ENCODE measurements at places on chromosomes 6 and 20. TPM values are rescaled to one million over a fixed set of nuclear protein-coding genes. Genes with fewer than 3 reads are reported as not detected.

COL10A1 gene
- 4.2 TPM for total RNA-seq

GRCh38 chr6:41356825-41357224 is 21.4 kb downstream of the NCR2 start:
- no peak overlapping the region for H3K27ac ChIP-seq
- no peaks in the 10 kb centered on the region for H3K27me3 ChIP-seq
- H3K36me3 ChIP-seq = no peaks in the 10 kb centered on the region
- DNase-seq = no peak
- H3K4me1 ChIP-seq = no peaks in the 10 kb centered on the region

- H3K4me1 ChIP-seq = no peaks in the 10 kb centered on the region
- no peaks in the 10 kb centered on the region for H3K36me3 ChIP-seq
- no peak for DNase-seq
- no peak overlapping the region for H3K4me3 ChIP-seq
These were observed 101.1 kb upstream of the IFNGR1 start for GRCh38 chr6:137320271-137320670.

HLA-DMA gene
- total RNA-seq = 117 TPM

PBOV1 gene
- not detected for total RNA-seq

NMBR gene
- total RNA-seq = not detected

SMLR1 gene
- total RNA-seq = not detected

MATN4 gene
- 0.44 TPM for total RNA-seq

PNPLA1 gene
- total RNA-seq = not detected

DNA sequence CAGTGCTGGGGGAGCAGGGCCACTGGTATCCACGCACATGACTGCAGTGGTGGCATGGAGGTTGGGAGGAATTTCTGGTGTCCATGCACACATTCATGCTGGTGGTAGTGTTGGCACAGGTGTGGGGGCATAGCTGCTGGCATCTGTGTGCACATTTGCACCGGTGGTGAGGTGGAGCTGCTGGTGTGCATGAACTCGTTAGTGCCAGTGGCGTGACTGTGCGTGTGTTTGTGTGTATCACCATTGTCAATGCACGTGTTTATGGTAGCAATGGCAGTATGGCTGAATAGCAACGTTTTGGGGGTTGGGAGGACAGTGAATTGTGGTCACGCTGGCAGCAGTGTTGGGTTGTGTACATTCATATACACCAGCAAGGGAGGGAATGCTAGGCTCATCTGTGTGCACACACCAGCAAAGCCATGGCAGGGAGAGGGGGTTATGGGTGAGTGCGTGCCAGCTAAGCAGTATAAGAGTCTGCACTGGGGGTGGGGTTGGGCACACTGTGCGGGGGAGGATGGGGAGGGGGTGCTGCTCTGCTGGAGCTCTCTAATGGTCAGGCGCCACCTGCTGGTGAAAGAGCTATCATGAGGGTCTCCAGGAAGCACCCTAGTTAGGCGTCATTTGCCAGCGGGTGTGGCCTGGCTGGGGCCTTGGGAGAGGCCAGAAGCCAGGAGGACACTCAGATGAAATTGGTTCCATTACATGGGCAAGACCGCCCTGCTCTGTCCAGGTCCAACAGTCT is 626.1 kb upstream of the ID4 start:
- no peak overlapping the region for H3K27ac ChIP-seq
- H3K36me3 ChIP-seq = no peaks in the 10 kb centered on the region
- H3K27me3 ChIP-seq = no peaks in the 10 kb centered on the region
- H3K4me1 ChIP-seq = no peaks in the 10 kb centered on the region
- H3K4me3 ChIP-seq = no peak overlapping the region
- DNase-seq = no peak

RAET1L gene
- total RNA-seq = not detected

All from upper lobe of left lung (tissue), 6 donors.